ENCODE measurements at places on chromosomes 3 and 15. TPM values are rescaled to one million over a fixed set of nuclear protein-coding genes. Genes with fewer than 3 reads are reported as not detected.

PDZRN3 gene
- total RNA-seq = not detected

GRM7 gene
- not detected for total RNA-seq

FMN1 gene
- total RNA-seq = 0.45 TPM

CCRL2 gene
- 13.5 TPM for total RNA-seq

FBXW12 gene
- not detected for total RNA-seq

PXYLP1 gene
- 19.5 TPM for total RNA-seq

ROPN1 gene
- not detected for total RNA-seq

NEDD4 gene
- total RNA-seq = 5.1 TPM

DNA sequence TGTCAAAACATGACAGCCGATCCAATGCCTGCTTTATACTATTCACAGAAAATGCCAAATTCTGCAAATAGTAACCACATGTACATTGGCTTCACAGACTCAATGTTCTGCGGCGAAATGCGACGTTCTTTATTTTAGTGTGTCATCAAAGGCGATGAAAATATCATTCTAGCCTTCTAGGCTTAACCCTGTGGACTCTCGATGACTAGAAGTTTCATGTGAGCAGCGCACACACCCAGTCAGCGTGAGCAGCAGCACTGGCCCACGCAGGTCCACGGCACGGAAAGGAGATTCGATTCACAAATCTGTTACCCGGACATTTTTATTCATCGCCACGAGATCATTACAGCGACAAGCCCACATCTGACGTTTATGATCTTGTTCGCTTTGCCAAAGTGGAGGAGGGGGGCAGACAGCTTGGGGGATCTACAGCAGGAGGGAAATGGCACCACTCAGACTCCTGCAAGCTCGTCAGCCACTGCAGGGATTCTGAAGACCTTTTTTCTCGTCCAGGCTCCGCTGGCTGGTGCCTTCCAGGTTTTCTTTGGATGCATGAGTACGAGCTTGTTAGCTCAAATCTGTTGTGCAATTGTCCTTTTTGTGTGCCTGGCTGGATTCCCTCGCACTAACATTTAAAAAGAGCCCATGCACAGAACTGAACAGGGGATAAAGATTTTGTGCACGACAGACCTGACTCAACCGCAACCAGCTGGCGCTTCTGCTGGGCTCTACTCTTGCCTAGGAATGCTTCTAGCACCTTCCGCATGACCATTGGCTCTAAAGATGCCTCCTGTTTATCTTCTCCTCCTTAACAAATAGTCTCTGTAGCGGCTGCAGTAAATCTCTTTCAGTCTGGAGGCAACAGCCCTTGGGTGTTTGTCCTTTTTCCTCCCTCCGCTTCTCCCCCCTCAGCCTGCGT is 938.4 kb downstream of the MCTP2 start:
- DNase-seq = no peak
- H3K4me1 ChIP-seq = no peaks in the 10 kb centered on the region
- H3K27me3 ChIP-seq = peaks cover 4% of the 10 kb centered on the region
- no peaks in the 10 kb centered on the region for H3K36me3 ChIP-seq
- H3K4me3 ChIP-seq = no peak overlapping the region

- no peaks in the 10 kb centered on the region for H3K36me3 ChIP-seq
- no peak for DNase-seq
- no peak overlapping the region for H3K4me3 ChIP-seq
- no peaks in the 10 kb centered on the region for H3K4me1 ChIP-seq
Observed at GRCh38 chr15:43934480-43934879, 107.7 kb downstream of the WDR76 start.

DNA sequence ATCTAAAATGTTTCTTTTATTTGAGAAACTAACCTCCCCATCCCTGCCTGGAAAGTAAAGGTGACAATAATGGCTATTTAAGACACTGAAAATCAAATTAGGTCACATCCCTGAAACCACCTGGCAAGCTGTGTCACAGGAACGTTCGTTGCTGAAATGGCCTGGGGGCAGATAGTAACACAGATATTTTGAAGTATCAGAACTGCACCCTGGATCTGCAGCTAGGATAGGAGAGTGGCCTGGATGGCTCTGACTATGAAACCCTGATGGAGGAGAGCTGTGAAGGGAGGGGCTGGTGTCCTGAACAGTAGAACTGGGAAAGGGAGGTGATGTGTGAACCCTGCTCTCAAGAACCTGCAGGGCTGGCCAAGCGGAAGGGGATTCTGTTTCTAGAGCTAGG is 648.3 kb upstream of the CFAP20DC start:
- DNase-seq = no peak
- H3K36me3 ChIP-seq = no peaks in the 10 kb centered on the region
- no peak overlapping the region for H3K4me3 ChIP-seq
- no peak overlapping the region for H3K27ac ChIP-seq
- H3K27me3 ChIP-seq = no peaks in the 10 kb centered on the region

DNA sequence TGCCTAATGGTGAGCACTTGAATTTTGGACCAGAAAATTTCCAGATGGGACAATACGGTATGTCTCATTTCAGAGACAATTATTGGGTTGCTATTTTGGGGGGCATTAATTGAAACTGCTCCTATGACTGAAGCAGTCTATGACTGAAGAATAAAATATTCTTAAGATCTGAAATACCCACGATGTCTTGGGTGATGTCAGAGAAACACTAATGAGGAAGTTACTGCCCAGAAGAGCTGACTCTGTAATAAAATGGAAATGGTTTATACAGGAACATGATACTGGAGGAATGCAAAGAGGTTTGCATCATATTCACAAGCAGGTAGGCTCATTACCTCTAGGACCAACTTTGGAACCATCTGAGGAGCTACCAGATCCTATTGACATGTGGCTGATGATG is 68.7 kb downstream of the IL12A start:
- no peak overlapping the region for H3K4me3 ChIP-seq
- no peak overlapping the region for H3K27ac ChIP-seq
- no peaks in the 10 kb centered on the region for H3K27me3 ChIP-seq
- no peaks in the 10 kb centered on the region for H3K36me3 ChIP-seq
- no peak for DNase-seq
- H3K4me1 ChIP-seq = peaks cover 4% of the 10 kb centered on the region

- DNase-seq = no peak
- no peaks in the 10 kb centered on the region for H3K36me3 ChIP-seq
- no peak overlapping the region for H3K27ac ChIP-seq
- H3K27me3 ChIP-seq = no peaks in the 10 kb centered on the region
Observed at GRCh38 chr3:103341078-103341606, 906.3 kb downstream of the ZPLD1 start.

DNA sequence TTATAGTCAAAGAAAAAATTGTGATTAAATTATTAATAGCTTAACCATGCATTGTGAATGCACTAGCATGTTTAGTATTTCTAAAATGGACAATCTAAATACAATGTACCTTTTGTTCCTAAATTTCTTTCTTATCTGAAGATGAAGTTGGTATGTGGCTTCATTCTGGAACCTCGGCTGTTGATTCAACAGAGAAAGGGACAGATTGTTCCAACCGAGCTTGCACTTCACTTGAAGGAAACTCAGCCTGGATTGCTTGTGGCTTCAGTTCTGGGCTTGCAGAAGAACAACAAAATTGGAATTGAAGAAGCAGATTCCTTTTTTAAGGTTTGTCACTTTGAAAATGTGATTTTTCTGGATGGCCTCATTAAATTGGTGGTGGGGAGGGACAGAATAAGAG is 32.6 kb downstream of the HPS3 start:
- H3K4me1 ChIP-seq = peaks cover 8% of the 10 kb centered on the region
- peaks cover 33% of the 10 kb centered on the region for H3K36me3 ChIP-seq
- H3K27me3 ChIP-seq = no peaks in the 10 kb centered on the region
- DNase-seq = no peak
- H3K4me3 ChIP-seq = no peak overlapping the region
- no peak overlapping the region for H3K27ac ChIP-seq

- peaks cover 15% of the 10 kb centered on the region for H3K27me3 ChIP-seq
- no peak overlapping the region for H3K27ac ChIP-seq
Observed at GRCh38 chr3:99751649-99752048, 66.0 kb upstream of the CMSS1 start.

DNA sequence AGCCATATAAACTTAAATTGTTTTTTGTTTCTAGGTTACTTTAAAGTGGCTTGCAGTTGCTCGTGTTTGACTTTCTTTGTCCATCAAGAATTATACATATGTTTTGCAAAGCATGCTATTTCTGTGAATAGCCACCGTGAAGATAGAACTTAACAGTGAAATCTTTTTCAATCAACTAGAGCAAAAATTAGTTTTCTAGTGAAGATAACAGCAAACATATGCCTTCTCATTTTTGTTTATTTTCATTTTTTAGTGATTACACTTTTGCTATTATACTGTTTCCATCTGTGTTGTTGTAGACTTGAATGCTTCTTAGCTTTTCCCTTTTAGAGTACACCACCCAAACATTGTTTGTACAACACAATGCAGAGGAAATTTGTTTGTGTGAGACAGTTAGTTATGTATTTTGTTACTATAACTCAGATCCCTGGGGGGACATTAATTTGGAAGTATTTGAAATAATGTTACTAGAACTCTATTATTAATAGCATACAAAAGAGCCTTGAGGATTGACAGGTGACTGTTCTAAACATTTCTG is 62.8 kb downstream of the CRYBG3 start:
- peaks cover 2% of the 10 kb centered on the region for H3K36me3 ChIP-seq
- H3K4me3 ChIP-seq = no peak overlapping the region
- H3K4me1 ChIP-seq = peaks cover 3% of the 10 kb centered on the region
- no peak overlapping the region for H3K27ac ChIP-seq
- DNase-seq = no peak
- H3K27me3 ChIP-seq = no peaks in the 10 kb centered on the region

DNA sequence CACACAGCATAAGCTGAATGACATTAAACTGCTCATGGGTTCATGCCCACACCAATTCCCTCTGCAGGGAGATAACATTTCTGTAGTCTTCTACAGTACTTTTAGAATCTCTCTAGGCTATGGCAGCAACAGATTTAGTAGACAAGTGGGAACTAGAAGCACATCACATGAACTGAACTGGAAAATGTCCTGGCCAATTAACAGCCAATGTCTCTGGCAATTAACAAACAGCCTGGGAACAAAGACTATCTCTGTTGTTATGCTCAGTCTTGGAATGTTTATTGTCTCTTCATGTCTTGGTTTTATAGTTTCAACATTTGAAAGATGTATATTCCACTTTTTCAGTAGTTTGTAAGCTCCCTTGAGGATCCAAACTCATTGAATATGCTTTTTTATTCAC is 523.2 kb upstream of the NAALADL2 start:
- no peak for DNase-seq
- H3K4me3 ChIP-seq = no peak overlapping the region
- no peak overlapping the region for H3K27ac ChIP-seq
- no peaks in the 10 kb centered on the region for H3K27me3 ChIP-seq
- no peaks in the 10 kb centered on the region for H3K4me1 ChIP-seq

GRCh38 chr15:29522373-29523276 is 253.0 kb upstream of the NSMCE3 start:
- peaks cover 3% of the 10 kb centered on the region for H3K27me3 ChIP-seq
- peaks cover 1% of the 10 kb centered on the region for H3K4me1 ChIP-seq
- no peak overlapping the region for H3K4me3 ChIP-seq
- DNase-seq = no peak
- H3K27ac ChIP-seq = no peak overlapping the region

GRCh38 chr3:31848911-31849310 is 132.2 kb downstream of the OSBPL10 start:
- H3K4me3 ChIP-seq = no peak overlapping the region
- no peaks in the 10 kb centered on the region for H3K36me3 ChIP-seq
- DNase-seq = no peak
- H3K27ac ChIP-seq = no peak overlapping the region
- no peaks in the 10 kb centered on the region for H3K27me3 ChIP-seq
- no peaks in the 10 kb centered on the region for H3K4me1 ChIP-seq

DNA sequence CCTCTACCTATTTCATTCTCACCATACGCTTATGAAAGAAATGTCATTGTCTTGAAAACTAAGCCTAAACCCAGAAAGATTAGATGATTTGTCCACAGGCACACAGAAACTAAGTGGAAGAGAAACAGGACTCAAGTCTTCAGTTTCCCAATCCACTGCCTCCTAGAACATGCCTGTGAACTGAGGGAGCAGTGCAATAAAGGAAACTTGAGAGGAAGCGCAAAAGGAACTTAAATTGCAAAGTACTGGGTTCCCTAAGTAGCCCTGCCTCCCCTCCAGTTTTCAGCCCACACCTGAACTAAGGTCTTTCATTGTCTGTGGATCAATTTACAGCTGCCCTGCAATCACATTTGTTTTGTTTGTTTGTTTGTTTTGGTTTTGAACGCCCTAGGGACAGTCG is 56.7 kb upstream of the TSEN2 start:
- H3K27me3 ChIP-seq = peaks cover 15% of the 10 kb centered on the region
- no peak overlapping the region for H3K4me3 ChIP-seq
- H3K27ac ChIP-seq = no peak overlapping the region

GRCh38 chr3:139534992-139535879 is 4.3 kb downstream of the RBP1 start:
- no peak overlapping the region for H3K4me3 ChIP-seq
- no peak for DNase-seq
- peaks cover 17% of the 10 kb centered on the region for H3K4me1 ChIP-seq
- no peak overlapping the region for H3K27ac ChIP-seq
- H3K27me3 ChIP-seq = peaks cover 24% of the 10 kb centered on the region
- no peaks in the 10 kb centered on the region for H3K36me3 ChIP-seq

DNA sequence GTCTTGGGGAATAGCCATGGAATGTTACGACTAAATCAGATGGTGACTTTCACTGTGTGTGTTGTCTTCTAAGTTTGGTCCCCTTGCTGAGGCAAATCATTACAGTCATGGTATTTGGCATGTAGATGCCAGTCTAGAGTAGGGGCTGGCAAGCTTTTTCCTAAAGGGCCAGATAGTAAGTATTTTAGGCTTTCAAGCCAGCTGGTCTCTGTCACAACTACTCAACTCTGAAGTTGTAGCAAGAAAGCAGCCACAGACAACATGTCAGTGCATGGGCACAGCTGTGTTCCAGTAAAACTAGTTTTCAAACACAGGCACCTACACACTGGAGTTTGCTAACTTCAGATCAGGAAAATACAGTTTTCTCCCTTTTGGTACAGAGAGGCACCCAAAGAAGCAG is 39.3 kb downstream of the CCR3 start:
- peaks cover 87% of the 10 kb centered on the region for H3K4me1 ChIP-seq
- peaks cover 21% of the 10 kb centered on the region for H3K36me3 ChIP-seq
- no peak for DNase-seq
- H3K27me3 ChIP-seq = no peaks in the 10 kb centered on the region

DNA sequence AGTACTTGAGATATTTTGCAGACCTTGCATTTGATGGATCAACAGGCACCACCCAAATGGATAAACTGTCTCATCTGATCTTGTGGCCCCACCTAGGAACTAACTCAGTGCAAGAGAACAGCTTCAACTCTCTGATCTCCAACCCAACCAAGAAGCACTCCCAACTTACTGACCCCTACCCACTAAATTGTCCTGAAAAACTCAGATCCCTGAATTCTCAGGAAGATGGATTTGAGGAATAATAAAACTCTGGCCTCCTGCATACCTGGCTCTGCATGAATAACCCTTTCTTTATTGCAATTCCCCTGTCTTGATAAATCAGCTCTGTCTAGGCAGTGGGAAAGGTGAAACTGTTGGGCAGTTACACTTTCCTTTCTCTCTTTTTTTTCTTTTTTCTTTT is 247.9 kb downstream of the ZPLD1 start:
- no peak overlapping the region for H3K4me3 ChIP-seq
- H3K27me3 ChIP-seq = peaks cover 8% of the 10 kb centered on the region
- no peaks in the 10 kb centered on the region for H3K4me1 ChIP-seq
- no peaks in the 10 kb centered on the region for H3K36me3 ChIP-seq
